Activated B cell treated with CpG ODN at 0.5 μM for 24 hours (primary cell): ENCODE measurements at places on chromosomes 1 and 21.

- DNase-seq: no peak
Observed at GRCh38 chr1:36433102-36433501, 17.1 kb downstream of the OSCP1 start.

GRCh38 chr1:10507111-10507879, 32.5 kb downstream of the PEX14 start:
- no peak for DNase-seq

DNA sequence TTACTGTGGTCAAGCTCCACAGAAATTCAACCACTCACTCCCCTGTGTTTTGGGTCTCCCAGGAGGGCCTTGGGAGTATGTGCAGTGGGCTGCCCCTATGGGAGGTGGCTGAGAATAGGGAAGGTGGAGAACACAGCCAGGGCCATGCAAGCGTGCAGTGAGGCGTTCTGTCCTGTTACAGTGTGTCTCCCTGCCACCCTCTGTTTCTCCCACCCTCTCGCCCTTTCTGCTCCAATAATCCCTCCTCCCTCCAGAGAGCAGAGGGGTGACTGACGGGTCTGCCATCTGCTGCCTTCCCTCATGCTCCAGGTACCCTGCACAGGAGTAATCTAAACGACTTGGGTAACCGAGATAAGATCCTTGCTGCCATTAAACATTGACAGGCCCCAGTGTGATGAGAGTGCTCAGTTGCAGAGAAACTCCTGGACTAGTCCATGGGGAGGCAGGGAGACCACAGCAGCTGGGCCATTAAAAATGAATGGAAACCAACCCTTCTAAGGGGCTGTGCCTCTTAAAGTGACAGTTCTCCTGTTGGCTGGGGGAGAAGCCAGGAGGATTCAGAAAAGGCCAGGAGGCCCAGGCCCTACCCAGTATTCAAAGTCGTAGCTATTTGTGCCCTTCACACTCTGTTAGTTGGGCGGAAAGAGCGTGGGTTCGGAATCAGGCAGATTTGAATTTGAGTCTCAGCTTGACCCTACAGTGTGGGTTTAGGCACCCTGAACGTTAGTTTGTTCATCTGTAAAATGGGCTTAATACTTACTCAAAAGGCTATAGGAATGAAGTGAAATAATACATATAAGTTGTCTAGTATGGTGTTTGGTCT, 22.4 kb upstream of the BTG2 start:
- no peak for DNase-seq

GRCh38 chr21:30014886-30015285, 75.1 kb upstream of the GRIK1 start:
- DNase-seq: no peak

DNA sequence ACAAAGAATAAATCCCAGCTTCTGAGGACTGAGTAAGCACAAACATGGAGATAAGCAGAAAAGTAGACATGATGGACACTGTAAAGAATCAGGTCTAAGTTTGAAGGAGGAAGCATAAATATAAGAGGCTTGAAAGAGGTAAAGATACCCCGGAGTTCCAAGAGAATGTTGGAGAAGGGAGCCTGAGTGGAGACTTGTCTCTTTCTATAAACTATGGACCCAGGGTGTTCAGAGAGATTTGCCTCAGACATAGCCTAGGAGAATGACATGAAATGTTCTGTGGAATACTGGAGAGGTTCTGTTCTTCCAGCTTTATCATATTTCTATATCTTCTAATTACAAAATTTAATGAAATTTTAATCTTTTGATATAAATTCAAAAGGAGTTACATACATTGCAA, 554.3 kb upstream of the B3GALT2 start:
- DNase-seq: no peak

- no peak for DNase-seq
Observed at GRCh38 chr21:31255036-31255435, 89.0 kb downstream of the TIAM1 start.

- no peak for DNase-seq
Observed at GRCh38 chr1:187051618-187052232, 223.0 kb downstream of the PLA2G4A start.

DNA sequence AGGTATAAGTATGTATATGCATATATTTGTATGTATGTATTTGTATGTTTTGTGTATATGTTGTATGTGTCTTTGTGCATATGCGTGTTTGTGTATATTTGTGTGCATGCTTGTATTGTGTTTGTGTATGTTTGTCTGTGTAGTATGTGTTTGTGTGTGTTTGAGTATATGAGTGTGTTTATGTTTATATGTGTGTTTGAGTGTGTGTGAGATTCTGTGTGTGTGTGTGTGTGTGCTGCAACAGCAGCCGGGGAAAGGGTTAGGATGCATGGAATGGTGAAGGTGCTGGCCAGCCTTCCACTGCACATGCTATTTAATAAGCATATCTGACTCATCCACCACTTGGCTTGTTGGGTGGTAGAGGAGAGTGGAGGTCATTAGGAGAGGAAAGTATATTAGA, 46.6 kb upstream of the RAB4A start:
- DNase-seq: no peak

DNA sequence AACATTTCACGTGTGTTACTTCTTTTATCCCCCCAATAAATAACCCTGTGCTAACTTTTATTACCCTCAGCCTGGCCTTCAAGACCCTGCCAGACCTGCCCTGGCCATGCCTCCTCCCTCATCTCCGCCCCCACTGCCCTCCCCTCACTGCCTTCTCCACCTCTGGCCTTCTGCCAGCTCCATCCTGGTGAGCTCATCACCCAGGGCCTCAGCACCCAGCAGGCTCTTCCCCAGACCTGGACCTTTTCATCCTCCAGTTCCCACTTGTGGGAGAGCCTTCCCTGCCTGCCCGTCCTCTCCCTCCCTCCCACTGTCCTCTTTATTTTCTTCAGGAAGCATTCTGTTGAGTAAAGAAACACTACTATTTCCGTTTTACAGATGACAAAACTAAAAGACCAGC, 72.0 kb downstream of the SLC66A1 start:
- DNase-seq: no peak

DNA sequence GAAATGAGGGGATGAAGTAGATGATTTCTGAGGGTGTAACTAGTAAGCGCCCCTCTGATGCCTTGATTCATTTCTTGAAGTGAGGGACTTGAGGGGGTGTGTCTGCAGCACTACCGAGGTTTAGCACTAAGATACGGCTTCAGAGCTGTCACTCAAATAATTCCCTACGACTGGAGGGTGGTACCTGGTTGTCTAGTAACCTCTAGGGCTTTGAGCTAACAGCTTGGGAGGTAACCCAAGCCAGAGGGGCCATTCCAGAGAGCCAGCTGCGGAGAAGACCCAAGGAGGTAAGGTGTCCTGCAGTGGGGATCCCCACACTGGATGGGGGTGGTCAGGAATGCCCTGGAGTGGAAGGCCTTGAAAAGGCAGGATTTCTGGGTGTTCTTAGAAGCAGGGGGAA, at the start of gene TTC24:
Gene TTC24 (plus strand): TSS at position 252 of the 400 bp plus-strand sequence. CDS start 1,642 bp downstream, outside the sequence.
- DNase-seq: no peak

DNA sequence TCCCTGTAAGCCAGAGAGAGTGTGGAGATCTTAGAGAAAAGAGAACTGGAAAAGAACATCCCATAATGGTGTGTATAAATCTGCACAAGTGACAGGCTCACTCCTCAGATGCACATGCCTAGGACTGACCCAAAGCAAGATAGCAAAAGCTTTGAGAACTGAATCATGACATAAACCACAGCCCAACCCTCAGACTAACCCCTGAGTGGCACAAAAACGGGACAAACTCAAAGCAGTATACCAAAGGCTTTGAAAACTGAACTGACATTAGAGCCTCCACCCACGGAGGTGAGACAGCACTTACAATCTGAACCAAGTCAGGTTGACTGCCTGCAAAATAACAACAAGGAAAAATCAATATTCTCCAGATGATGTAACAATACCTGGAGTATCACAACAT, 70.8 kb downstream of the TIAM1 start:
- DNase-seq: no peak

DNA sequence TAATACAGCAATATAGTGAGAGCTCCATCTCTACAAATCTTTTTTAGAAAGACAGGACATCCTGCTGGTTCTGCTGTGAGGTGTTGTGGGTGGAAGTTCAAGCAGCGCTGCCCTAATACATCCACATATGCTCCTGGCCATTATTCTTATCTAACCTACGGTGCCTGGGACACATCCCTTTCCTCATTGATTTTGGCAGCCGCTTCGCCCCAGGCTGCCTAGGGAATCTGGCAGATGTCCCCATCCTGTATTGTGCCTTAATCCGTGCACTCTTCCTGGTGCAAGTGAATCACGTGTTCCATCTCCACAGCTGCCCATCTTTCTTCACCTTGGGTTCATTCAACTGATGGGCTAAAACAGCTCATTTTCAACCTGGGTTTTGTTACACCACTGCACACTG, 3.1 kb upstream of the UBE2G2 start:
- no peak for DNase-seq

DNA sequence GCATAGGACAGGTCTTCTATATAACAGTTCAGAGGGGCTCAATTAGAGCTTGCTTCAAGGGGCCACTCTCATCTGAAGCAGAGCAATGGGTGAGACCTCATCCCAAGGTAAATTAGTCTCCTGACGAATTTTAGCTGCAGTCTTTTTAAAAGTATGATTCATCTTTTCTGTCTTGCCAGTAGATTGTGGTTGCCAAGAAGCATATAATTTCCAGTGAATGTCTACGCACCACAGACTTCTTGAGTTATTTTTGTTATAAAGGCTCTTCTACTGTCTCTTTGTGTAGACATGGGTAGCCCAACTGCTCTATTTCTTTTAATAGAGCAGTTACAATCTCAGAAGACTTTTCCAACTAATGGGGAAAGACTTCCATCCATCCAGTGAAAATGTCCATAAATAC, 108.9 kb upstream of the FMN2 start:
- DNase-seq: no peak

DNA sequence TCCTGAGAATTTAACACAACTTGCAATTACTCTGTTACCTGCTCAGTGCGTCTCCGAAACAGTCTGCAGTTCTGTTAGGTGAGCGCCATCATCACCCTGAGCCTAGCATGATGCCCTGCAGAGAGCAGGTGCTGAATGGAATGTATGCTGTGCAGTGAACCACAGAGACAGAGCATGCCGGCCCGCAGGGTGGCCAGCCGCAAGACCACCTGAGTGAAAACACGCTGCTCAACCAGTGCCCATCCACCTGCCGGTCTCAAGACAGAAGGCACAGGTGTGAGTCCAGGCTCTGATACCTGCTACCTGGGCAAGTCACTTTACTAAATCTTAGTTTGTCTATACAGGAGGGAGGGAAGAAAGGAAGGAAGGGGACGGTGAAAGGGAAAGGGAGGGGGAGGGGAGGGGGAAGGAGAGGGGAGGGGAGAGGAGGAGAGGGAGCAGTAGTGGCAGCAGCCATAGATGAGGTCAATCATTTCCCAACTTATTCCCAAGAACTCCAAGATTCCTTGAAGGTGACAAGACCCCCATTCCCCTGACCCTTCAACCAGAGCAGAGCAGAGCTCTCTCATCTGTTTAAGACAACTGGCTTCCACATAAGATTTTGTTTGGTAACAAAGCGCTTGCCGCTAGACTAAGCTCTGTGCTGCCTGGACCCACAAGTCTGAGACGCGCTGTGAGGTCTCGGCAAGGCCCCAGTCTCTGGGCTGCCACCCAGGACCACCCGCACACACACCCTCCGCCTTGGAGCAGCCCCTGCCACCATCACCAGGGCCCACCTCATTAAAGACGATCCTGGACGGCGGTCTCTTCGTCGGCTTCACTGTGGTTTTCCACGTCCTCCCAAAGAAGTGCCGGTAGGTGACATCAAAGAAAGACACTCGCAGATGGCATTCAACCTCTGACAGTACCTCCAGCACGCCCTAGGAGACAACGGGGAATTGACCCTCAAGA, 14.5 kb downstream of the NPHP4 start:
- no peak for DNase-seq

- no peak for DNase-seq
Observed at GRCh38 chr1:62391369-62391971, 45.4 kb upstream of the USP1 start.

GRCh38 chr1:207873055-207873890, 37.7 kb downstream of the CD34 start:
- no peak for DNase-seq

DNA sequence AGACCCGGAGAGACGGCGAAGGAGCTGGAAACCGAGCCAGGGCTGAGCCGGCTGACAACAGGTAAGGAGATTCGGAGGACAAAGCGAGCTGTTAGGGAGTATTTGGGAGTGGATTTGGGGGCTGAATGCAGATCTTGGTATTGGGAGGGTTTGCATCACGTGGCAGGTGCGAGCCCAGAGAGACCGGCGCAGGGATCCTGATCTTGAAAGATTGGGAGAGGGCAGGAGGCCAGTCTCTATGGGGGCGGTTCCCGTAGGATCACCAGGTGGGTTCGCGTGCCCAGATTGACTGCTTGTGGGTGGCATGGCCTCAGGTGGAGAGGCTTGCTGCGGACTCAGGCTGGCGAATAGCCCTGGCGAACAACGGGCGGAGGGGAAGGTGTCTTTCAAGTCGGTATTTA, 204 bp downstream of the CIART start:
- peak; percentile 37 for DNase-seq

DNA sequence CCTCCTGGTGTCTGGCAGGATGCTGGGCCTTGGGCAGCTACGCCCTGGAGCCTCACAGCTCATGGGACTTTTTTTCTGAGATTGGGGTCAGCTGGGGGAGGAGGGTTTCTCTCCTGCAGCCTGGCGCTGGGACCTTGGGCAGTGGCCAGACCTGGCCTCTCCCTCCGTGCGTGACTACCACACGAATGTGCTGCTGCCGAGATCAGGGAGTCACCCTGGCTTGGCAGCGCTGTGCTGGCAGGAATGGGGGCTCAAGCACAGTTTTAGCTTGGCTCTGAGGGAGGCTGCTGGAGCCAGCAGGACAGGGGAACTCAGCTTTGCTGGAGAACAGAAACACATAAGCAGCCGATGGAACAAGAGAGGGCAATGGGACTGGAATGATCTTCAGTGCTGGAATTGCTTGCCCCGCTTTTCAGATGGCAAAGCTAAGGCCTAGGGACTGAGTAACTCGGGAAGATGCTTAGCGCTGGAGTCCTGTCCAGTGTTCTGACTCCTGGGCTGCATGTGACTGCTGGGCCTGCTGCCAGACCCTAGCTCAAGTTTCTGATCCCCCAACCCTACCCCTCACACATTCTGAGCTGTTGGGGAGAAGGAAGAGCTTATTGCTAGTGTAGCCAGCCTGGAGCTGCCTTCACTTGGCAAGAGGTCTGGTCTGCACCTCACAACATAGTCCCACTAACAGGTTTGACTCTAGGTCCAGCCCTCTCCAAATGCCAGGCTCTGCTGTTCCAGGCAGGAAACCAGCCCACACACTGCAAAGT, 69.9 kb downstream of the NAV1 start:
- DNase-seq: no peak

GRCh38 chr1:47438165-47439016, 547 bp downstream of the FOXD2 start:
- DNase-seq: peak; percentile 40

- no peak for DNase-seq
Observed at GRCh38 chr21:44972301-44972814, 32.5 kb downstream of the SLX9 start.

DNA sequence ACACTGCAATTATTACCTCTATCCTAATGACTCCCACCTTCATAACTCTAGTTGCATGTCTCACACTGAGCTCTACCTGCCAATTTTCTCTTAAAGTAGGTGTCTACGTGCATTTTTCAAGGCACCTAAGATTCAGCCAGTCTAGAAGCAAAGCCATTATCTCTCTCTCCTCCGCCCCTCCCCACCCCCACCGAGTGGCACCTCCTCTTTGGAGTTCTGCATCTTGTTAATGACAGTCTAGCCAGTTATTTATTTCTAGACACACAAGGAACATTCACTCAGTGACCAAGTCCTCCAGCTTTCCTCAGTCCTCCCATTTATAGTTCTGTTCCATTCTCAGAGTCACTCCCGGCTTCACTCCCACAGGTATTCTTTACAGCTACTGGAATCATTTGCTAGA, 47.6 kb downstream of the ASTN1 start:
- no peak for DNase-seq
